Fibroblast of the aortic adventitia (primary cell): ENCODE measurements at places on chromosomes 7 and 10.

DNA sequence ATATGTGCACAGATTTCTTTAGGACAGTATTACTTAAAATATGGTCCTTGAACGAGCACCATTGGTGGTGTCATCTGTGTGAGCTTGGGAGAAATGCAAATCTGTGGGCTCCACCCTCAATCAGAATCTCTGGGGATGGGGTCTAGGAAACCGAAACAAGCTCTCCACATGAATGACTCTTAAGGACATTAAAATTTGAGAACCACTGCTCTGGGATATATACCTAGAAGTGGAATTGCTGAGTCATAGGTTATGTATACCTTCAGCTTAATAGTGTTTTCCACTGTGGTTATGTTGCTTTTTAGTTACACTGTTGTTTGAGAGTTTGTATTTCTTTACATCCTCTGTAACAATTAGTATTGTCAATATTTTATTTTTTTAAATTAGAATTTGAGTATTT, 24.0 kb downstream of the ZNRF2 start:
- DNase-seq, result no peak

DNA sequence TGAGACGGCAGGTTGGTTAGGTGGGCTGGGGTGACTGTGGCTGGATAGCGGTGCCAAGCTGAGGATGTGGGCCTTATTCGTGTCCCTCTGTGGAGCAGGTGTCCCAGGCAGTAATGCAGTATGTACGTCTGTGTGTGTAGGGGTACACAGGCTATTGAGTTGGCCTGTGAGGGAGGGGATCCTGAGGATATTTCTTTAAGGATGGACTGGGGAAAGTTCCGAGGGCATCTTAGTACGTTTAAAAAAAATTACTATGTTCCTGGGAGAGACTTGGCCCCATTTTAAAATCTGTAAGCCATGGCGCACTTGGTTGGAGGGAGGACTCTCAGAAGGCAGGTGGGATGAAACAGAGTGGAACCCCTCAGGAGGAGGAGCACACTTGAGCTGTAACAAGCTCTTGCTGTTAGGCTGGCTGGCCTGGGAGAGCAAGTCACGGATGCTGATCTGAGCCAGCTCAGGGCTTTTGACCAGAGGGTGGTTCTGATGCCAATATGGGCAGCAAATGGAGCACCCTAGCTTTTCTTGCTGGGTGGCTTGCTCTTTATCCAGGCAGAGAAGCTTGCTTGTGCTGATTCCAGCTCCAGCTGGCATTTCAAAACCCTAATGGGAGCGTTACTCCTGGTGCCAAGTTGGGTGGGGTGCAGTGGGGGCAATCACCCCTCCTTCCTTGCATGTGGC, 765 bp downstream of the WBP1L start:
- peak; percentile 63 for DNase-seq

- no peak for DNase-seq
Measured at GRCh38 chr7:94445696-94446194, 51.0 kb downstream of the COL1A2 start.

DNA sequence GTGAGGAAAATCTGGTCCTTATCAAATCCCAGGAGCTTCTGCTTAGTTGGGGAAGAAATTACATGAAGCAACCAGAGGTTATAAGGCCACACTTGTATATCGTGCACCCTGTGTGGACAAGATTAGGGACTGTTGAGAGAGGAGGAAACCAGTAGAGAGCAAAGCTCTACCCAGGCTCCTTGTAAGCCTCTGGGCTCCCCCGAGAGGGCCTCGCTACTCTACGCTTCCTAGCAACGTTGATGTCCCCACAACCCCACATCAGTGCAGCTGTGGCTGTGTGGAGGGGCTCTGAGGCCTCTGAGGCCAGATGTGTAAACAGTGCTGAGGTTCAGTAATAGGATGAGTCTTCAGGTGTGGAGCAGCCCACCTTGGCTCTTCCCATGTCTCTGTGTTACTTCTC, 16.0 kb downstream of the HIF1AN start:
- DNase-seq, result no peak

DNA sequence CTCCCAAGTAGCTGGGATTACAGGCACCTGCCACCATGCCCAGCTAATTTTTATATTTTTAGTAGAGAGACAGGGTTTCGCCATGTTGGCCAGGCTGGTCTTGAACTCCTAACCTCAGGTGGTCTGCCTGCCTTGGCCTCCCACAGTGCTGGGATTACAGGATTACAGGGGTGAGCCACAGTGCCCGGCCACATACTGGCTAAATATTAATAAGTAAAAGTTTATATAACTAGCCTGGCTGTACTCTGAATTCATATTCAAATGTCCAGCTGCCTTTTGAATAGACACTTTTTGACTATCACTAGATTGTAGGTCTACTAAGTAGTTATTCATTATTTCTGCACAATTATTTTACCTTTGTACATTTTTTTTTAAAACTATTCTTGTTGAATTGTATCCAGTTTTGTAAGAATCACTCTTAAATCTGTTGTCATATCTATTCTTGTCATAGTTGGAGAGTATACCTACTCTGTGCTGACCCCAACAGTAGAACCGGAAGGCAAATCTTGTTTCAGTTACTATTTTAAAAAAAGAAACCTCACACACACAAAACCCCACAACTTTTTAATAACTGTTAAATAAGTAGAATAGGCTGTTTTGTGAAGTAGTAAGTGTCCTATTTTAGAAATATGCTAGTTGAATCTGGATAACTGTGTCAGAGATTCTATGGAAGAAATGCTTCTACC, 29.6 kb downstream of the MINPP1 start:
- DNase-seq, result no peak

DNA sequence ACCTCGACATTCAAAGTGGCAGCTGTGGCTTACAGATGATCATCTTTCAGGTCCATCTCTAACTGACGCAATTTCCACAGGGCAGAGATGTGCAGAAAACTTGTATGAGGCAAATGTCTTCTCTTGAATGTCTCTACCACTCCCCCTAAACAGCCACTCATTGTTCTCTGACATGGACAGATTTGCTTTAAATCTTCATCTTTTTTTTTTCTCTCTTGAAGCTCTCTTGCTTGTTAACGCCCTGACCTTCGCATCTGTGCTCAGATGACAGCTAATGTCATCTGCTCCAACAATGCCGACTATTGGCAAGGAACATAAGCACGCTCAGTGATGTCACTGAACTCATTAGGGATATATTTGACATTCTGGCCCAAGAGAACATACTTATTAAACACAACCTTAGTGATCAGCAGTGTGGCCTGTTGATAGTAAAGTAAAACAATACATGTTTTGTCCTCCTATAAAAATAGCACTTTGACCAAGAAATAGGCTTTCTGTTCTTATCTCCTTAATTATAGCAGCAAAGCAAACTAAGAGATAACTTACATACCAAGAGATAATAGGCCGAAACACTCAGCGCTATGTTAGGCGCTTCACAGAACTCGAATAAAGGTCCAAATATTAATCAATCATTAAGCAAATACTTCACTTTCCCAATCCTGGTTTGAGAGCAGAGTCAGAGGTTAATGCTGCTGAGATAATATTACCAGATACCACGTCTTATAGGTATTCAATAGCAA, 583.5 kb downstream of the PARD3 start:
- DNase-seq, result no peak

- no peak for DNase-seq
Measured at GRCh38 chr7:137846827-137847567, at the start of gene DGKI. DGKI (minus strand) TSS chr7:137846974.

GRCh38 chr10:1625731-1626130, 111.6 kb downstream of the ADARB2 start:
- DNase-seq, result no peak

DNA sequence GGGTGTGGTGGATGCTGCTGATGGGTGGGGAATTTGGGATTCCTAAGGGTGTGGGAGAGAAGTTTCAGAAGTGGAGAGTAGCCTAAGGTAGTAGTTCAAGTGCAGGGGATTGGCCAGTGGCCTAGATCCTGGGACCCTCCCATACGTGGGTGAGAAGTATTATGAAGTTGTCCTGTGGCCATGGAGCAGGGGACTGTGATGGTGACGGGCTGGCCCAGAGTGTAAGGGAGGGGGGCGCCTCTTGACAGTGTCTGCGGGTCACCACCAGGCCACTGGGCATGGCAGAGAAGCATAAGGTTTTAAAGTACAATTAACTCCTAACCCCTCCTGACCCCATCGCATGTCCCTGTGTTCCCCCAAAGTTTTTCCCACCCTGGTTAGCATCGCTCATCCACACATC, 70.2 kb downstream of the RBM33 start:
- DNase-seq, result no peak

DNA sequence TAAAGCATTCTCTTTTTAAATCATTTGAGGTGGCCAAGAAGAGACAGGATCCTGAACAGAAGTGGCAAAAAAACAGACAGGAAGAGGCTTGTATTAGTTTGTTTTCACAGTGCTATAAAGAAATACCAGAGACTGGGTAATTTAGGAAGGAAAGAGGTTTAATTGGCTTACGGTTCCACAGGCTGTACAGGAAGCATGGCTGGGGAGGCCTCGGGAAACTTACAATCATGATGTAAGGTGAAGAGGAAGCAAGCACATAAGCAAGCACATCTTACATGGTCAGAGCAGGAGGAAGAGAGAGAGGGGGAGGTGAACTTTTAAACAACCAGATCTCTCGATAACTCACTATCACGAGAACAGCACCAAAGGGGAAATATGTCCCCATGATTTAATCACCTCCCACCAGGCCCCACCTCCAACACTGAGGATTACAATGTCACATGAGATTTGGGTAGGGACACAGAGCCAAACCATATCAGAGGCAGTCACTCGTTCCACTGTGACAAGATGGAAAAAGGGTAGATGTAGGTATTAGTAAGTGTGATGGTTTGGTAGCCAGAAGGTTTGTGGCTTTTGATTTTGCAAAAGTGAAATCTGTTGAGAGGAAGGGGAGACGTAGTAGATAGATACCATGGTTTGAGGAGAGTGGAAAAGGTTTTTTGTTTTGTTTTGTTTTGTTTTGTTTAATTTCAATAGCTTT, 5.1 kb downstream of the MSRB2 start:
- no peak for DNase-seq

DNA sequence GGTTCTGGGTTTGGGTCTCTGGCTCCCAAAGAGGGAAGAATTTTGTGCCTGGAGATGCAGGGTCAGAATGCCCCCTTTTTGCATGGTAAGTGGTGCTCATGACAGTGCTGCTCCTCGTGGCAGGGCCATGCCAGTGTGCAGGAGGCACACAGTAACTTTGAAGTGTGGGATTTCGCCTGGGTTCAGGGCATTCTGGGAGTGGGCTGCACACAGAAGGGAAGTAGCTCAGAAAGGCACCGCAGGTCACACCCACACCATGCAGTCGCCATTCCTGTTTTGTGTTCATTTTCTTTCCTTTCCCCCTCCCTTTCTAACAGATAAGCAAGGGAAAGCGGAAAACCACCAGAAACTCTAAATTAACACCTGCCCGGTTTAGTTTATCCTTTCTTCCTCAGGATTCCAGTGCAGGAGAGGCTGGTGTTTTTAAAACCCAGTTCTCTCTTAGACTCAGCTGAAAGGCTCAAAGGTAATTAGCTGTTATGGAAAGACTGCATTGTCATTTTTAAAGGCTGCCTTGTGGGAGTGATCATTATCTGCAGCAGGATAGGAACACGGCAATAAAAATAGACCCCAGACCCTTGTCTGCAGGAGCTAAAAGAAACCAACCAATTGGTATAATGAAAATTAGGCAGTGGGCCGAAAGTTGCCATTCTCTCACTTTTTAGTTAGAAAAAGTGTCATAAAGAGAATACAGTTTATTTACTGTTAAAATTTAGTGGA, 50.2 kb downstream of the EEPD1 start:
- DNase-seq, result no peak

GRCh38 chr7:132435016-132435990, 141.0 kb downstream of the PLXNA4 start:
- no peak for DNase-seq

DNA sequence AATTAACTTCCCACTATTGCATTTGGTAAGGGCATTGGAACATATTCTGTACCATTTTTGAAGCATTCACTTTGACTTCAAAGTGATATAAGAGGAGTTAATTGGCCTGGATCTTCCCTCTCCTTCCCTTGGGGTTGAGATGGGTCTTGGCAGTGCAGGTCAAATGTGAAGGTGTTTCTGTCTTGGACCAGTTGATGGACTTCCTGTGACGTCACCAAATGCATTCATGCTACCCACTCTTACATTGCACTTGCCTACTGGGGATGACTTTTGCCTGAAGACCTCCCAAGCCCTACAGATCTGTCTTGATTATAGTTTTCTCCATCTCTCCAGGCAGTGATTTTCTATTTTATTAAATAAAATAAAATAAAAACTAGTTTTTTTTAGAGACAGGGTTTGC, 221.5 kb downstream of the BUB3 start:
- DNase-seq, result no peak

DNA sequence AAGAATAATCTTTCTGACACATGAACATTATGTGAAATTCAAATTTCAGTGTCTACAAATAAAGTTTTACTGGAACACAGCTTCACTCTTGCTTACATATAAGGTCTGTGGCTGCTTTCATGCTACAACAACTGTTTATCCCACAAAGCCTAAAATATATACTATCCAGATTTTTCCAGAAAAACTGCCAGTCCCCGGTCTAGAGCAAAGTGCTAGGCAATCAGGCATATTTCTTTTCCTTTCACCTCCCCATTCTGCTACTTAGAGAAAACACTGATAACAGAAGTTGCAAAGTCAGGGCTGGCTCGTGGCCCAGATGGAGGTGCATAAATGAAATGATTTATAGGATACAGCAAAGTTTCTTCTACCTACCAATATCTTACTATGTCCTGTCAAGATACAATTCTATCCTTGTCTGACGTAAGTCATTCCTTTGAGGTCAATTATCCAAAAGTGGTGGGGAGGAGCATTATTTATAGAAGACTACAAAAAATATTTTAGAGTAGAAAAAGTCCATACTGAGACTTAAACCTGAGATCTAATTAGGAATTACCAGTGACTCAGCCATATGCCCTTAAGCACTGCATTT, 384.1 kb downstream of the NXPH1 start:
- no peak for DNase-seq

- no peak for DNase-seq
Measured at GRCh38 chr7:30662431-30662939, 19.8 kb downstream of the CRHR2 start.
